Esophagus squamous epithelium (tissue), 5 donors: ENCODE measurements at places on chromosomes 13 and 19.

- DNase-seq, result no peak
These were observed 839 bp downstream of the COG6 start for GRCh38 chr13:39656325-39656677.

DNA sequence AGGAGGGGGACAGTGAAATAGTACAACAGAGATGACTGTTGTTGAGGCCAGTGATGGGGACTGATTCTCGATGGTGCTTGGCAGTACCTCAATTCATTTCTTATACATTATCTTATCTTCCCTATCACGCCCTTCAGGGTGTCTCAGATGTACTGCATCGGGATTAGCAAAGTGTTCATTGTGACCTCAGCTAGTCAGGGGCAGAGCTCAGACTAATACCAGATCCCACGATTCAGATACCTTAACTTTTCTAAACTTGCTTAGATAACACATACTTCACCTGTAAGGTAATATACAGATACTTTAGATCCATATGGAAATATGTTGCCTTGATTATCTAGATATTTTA lies 720.6 kb downstream of the EFNB2 start:
- DNase-seq, result no peak

GRCh38 chr19:35457173-35457572 lies 9.1 kb downstream of the FFAR2 start:
- DNase-seq, result no peak

GRCh38 chr13:106493533-106494220 lies 41.8 kb downstream of the EFNB2 start:
- DNase-seq, result no peak

DNA sequence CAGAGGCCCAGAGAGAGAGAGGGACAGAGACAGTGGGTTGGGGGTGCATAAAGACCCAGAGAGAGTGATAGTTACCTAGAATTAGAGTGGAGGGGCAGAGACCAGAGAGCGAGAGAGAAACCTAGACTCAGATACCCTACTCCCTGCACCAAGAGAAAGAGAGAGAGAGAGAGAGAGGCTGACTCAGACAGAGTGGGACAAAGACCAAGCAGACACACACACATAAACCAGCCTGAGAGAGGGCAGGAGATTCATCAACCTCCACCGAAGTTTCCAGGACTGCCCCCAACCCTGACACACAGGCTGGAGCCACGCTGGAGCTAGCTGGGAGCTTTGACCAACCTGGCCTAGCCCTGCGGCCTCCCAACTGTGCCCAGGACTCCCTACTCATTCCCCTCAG lies 12.9 kb downstream of the SYT3 start:
- no peak for DNase-seq

- DNase-seq, result no peak
These were observed 1070.2 kb downstream of the EFNB2 start for GRCh38 chr13:105465251-105465650.

GRCh38 chr13:39916330-39916729 lies 260.9 kb downstream of the COG6 start:
- no peak for DNase-seq

DNA sequence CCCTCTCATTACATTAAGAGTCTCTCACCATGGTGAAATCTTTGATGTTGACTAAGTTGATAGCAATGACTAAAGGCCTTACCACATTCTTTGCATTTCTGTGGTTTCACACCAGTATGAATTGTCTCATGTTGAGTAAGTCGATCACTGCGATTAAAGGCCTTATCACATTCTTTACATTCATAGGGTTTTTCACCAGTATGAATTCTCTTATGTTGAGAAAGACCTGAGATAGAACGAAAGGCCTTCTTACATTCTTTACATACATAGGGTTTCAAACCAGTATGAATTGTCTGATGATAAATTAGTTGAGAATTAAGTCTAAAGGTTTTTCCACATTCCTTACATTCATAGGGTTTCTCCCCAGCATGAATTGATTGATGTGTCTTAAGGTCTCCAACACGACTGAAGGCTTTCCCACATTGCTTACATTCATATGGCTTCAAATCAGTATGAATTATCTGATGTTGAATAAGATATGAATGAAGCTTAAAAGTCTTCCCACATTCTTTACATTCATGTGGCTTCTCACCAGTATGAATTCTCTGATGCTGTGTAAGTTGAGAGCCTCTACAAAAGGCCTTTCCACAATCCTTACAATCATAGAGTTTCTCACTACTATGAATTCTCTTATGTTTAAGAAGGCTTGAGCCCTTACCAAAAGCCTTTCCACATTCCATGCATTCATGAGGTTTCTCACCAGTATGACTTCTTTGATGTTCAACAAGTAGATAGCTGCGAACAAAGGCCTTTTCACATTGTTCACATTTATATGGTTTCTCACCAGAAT lies 45.6 kb downstream of the ZNF283 start:
- no peak for DNase-seq
